Vagina (tissue), 2 donors: ENCODE measurements at places on chromosomes 7 and 10. TPM values are rescaled to one million over a fixed set of nuclear protein-coding genes. Genes with fewer than 3 reads are reported as not detected.

The GPR22 gene
- 0.98 TPM for total RNA-seq

The NEBL gene
- total RNA-seq, result 55.2 TPM

The CCT6A gene
- 82.0 TPM for total RNA-seq

The MEOX2 gene
- total RNA-seq, result 1.7 TPM

The CPA2 gene
- not detected for total RNA-seq

The GPER1 gene
- total RNA-seq, result 8.3 TPM

The CHN2 gene
- 11.0 TPM for total RNA-seq

The PNLIPRP2 gene
- total RNA-seq, result not detected

The GIMAP5 gene
- total RNA-seq, result 24.1 TPM

The CALML3 gene
- total RNA-seq, result 50.6 TPM

The ASIC3 gene
- 3.7 TPM for total RNA-seq

The WNT8B gene
- total RNA-seq, result not detected

The CHRM2 gene
- 1.2 TPM for total RNA-seq

The ZDHHC6 gene
- 18.7 TPM for total RNA-seq
